NCI-H446 (cell line): ENCODE measurements at places on chromosomes 11 and 22.
A peak's percentile ranks its signal among the peaks of the same experiment; 100 is the strongest.

DNA sequence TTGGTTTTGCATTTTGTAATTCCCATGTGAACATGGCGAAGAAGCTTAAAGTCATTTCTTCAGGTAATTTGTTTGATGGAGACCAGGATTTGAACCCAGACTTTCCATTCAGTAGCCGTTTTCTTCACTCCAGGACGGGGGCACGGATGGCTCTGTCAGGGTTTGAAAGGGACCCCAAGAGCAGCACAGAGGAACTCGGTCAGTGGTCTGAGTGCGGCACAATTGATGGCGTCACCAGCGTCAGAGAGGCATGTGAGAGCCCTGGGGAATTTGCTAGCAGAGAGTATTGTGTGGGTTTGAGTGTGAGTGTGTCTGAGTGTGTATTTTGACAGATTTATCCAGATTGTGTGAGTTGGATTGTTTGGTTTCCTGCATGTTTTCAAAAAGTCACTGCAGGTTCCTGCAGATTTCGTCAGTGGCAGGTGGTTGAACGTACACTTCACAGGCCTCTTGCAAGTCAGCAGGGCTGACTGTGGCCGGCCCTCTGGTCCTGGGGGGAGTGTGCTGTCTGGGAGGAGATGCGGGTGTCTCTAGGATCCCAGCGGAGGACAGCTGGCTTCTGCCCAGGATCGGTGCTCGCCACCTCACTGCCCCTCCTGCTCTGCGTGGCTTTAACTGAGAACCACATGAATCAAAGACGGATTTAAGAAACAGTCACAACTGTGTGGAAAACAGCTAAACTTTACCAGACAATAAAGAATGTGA is 199.3 kb downstream of the TBC1D22A start:
- DNase-seq = no peak

GRCh38 chr11:3201112-3201581 is 17.5 kb downstream of the MRGPRG start:
- DNase-seq = no peak

GRCh38 chr11:131172011-131172410 is 198.4 kb upstream of the NTM start:
- no peak for DNase-seq

DNA sequence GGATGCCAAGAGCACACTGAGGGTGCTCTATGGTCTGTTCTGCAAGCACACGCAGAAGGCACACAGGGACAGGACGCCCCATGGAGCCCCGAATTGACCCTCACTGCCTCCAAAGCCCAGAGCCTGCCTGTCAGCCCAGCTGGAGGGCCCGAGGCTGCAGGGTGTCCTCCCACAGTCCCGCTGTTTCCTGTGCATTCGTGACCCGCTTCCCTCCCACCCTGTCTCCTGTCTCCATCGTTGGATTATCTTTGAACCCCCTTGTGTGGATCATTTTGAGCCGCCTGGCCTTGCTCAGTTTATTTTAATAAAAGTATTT is 25.6 kb downstream of the PARVG start:
- no peak for DNase-seq

- DNase-seq = no peak
Measured at GRCh38 chr22:47191671-47192650, 429.5 kb downstream of the TBC1D22A start.

GRCh38 chr11:107041088-107041444 is 22.8 kb upstream of the GUCY1A2 start:
- DNase-seq = no peak

DNA sequence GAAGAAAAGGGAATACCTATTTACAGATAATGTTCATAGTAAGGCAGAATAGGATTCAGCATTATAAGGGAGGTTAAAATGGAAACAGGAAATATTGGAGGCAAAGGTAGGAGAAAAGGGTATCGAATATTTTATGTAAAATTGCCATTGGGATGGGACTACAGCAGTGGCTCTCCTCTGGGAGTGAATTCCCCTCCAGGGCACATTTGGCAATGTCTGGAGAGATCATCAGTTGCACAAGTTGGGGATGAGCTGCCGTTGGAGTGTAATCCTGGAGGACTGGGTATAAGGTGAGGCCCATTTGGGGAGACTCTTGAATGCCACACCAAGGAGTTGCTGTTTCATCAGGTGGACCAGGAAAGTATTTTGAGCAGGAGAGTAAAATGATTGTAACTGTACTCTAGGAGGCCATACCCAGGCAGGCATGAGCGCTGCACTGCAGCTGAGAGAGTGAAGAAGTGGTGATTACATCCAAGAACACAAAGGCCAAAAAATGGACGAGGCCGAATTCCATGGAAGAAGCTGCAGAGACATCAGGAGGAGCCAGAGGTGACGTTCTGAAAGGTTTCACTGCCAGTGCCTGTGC is 8.7 kb upstream of the ACRV1 start:
- no peak for DNase-seq

GRCh38 chr11:81886406-81887075 is 847.1 kb downstream of the FAM181B start:
- DNase-seq = no peak

DNA sequence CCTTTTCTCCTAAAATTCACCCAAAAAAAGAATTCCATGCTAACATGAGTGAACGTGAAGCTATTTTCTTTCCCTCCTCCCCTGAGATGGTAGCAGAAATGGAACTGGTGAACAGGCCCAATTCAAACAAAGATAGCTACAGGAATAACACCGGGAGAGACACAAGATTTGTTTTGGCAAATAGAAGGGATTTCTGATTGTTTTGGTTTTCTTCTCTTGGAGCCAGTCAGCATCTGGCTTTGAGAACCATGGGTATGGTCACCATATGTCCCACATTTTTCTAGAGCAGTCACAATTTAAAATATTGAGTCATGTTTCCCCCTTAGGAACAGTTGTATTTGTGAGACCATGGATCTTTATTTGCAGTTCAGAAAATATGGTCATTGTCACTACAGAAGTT is 214.1 kb downstream of the FAM76B start:
- DNase-seq = peak; percentile 81

GRCh38 chr11:110362971-110363509 is 66.6 kb upstream of the RDX start:
- peak; percentile 37 for DNase-seq
